ENCODE measurements at places on chromosomes 4 and X.

- DNase-seq = no peak
Observed at GRCh38 chr4:184191267-184191666, 26.4 kb downstream of the ENPP6 start.

DNA sequence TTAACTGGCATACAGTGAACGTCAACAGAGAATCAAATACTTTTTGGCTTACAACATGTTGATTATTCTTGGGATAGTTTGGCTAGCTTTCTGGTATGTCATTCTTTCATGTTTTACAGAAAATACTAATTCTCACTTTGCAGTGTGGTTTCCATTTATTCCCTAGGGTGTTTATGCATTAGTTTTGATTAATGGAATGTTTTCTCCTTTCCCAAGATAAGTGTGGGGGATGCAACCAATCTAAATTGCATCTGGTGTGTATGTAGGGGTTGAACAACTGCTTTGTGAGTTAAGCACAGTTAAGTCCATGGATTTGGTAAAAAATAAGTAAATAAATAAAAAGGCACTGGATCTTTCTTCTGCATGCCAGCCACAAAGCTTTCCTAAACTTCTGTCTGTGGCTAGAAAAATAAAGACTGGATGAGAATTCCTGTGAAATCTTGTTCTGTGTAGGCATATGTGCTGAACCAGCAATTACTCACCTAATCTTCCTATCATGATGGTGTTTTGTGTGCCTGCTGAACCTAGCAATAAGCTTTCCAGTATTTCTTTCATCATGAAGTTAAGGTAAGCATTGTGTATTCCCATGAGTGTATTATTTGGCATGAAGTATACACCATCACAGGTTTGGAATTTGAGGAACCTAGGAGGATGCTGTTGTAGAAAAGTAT lies 50.6 kb upstream of the TENM3 start:
- DNase-seq = no peak

DNA sequence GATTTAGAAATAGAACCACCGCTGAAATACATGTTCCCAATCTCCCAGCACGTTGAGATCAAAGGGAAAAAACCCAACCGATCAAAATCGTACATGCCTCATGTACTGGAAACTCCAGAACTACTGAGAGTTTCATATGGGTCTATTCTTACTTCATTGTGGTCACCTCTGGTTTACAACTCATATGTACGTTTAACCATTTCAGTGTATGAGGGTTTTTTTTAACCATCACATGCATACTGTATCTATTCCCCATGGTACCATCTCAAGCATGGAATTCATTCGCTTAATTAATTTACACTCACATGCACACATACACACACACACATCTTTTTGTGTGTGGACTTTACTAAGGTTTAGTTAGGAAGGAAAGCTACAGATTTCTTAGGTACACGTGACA lies 46.0 kb upstream of the CLNK start:
- DNase-seq = no peak

- DNase-seq = no peak
Observed at GRCh38 chrX:118976599-118977340, 2.4 kb downstream of the LONRF3 start.
